ENCODE measurements at places on chromosomes 6 and 20.

DNA sequence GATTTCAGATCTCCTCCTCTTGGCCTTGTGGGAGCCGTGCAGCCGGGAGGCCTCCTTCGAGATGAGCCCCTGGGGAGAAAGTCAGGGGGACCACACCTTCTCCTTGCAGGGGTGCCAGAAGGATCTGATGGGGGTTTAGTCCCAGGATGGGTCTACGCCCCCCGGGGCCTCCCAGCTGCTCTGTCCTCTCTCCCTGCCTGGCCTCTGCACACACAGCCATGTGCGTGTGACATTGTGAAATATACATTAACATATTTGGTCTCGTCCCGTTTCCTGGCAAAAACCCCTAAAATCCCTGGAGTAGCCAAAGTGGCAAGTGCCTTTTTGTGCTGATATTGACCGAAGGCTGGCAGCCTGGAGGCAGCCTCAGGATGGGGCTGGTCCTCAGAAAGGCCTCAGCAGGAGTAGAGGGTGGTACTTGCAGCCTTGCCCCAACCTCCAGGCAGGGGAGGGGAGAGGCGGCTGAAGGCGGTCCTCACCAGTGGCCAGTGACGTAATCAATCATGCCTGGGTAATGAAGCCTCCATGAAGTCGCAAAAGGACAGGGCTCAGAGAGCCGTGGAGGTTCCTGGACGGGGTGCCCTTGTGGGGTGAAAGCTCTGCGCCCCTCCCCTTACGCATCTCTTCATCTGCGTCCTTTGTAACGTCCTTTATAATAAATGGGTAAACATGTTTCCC lies 5.1 kb upstream of the HELZ2 start:
- no peak for DNase-seq

GRCh38 chr6:107864226-107865127 lies 40.4 kb upstream of the SCML4 start:
- DNase-seq: no peak

DNA sequence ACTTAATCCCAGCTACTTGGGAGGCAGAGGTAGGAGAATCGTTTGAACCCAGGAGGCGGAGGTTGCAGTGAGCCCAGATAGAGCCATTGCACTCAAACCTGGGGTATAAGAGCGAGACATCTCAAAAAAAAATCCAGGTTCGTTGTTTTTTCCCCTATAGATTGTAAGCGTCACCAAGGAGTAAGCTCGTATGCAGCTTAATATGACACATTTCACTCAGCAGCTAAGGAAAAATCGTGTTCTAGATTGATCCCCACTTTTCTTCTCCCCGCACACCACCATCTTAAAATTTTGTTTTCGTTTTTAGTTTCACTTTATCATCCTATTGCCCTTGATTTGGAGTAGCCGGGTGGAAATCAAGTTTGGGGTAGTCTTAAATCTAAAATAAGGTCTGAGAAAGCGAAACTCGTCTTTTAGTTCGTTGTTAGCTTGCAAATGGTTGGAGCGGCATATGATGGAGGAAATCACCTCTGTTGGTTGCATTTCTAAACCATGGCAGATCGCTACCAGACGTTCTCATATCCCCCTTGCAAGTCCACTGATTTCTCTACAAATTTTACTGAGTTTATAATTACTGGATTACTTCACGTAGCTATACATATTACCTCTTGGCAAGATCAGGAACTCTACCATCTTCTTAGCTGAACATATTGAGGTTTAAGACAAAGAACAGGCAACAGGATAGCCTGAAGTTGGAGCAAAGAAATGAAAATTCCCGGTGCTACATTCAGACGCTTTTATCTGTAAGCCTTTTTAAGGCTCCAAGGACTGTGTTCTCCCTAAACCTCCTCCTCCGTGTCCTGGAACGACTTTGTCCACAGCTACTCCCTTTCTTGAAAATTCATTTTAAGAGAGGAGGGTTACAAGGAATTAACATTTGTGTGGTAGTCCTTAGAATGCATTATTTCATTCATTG lies 91.1 kb upstream of the BTN3A2 start:
- no peak for DNase-seq

- no peak for DNase-seq
These were observed 91.7 kb downstream of the CD24 start for GRCh38 chr6:106882601-106883518.

GRCh38 chr20:34110025-34110744 lies 1.9 kb downstream of the EIF2S2 start:
- no peak for DNase-seq

DNA sequence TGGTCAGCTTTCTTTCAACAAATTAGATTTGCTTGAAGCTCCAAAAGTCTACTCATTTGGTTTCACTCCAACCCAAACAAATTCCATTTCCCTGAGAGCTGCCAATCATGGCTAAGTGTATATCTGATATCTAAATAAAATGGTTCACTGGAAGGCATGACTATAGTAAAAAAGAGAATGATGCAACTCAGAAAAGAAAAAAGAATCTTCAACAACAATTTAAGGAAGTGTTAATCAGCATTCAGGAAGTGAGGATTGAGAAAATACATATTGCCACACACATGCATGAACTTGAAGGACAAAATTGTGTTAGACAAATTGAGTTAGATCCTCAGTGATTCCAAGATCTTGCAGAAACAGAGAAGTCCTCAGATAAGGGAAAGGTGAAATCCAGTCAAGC lies 972.9 kb upstream of the FLRT3 start:
- DNase-seq: no peak

GRCh38 chr6:21527731-21528130 lies 65.8 kb upstream of the SOX4 start:
- DNase-seq: no peak

GRCh38 chr6:90103056-90103800 lies 193.4 kb downstream of the BACH2 start:
- no peak for DNase-seq

DNA sequence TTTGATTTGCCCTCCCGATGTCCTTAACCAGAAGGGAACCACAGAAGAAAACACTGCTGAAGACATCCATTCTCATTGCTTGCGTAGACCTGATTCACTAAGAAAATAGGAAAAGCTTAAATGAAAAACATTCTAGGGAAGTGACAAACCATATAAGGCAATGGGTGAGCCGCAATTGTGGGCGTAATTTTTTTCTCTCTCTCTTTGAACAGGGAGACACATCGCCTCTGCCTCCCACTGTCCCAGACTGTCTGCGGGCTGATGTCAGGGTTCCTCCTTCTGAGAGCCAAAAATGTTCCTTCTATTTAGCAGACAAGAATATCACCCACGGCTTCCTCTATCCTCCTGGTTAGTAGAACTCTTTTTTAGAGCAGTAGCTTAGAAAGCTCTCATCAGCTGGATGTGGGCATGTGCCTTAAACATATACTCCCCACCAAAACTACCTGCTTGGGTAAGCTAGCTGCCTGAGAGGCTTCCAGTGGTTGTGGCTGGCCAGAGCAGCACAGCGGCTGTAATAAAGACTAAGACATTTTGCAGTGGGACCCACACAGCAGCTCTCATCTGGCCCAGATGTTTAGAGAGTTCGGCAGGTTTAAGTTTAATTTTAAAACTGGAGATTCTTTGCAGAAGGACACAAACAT lies 22.7 kb upstream of the CTAGE9 start:
- no peak for DNase-seq

- no peak for DNase-seq
These were observed 10.9 kb downstream of the ZNF217 start for GRCh38 chr20:53582574-53583351.

DNA sequence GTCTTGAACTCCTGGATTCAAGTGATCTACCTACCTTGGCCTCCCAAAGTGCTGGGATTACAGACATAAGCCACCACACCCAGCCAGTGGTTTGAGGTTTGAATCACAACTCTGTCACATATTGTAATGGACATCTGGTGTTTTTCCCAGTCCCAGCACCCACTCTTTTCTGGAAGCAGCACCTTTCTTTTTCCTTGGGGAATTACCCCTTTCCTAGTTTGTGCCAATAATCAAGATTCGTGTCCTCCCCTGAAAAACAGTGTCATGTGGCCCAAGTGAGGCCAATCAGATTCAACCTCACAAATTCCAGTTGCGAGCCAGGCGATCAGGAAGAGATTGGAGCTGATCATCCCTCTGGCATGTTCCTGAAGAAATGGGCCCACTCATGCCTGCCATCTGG lies 71.7 kb upstream of the SGK1 start:
- DNase-seq: no peak
